ENCODE measurements at places on chromosomes 16 and 17. TPM values are rescaled to one million over a fixed set of nuclear protein-coding genes. Genes with fewer than 3 reads are reported as not detected.
A peak's percentile ranks its signal among the peaks of the same experiment; 100 is the strongest.

Gene IL17C
- not detected for total RNA-seq

DNA sequence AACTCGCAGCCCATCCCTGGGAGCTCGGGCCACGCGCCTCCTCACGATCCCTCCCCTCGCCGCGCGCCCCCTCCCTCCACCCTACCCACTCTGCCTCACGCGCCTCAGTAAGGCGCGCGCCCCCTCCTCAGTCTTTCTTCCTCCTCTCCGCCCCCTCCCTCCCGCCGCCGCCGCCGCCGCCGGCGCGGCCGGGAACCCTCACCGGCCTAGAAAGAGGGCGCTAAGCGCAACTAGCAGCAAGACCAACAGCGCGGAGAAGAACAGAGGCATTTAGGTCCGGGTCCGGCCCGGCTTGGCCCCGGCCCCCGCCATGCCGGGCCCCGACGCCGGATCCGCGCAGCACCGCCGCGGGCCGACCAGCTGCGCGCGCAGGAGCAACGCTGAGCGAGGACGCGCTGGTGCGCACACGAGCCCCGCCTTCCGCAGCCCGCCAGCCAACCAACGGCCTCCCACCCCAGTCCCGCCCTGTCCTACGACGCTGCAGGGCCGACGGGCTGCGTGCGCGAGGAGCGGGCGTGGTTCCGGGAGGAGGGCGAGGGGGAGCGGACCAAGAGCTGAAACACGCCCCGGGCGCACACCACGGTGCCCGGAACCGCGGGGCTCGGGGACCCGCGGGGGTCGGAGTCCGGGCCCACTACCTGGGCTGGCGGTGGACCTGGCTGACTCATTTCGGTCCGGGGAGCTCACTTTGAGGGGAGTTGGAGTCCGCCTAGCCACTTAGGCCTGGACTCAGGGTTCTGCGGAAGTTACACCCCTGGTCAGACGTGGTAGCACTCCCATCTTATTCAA is at the start of gene BLTP2:
BLTP2 (minus strand) TSS at position 372 of the 789 bp plus-strand sequence; CDS start at position 270, 102 bp downstream.
- DNase-seq, result peak; percentile 97
- peak within 1 kb of the TSS; percentile 55 for H3K27ac ChIP-seq
- H3K27me3 ChIP-seq, result no peaks in the 10 kb centered on the region
- H3K4me1 ChIP-seq, result peaks cover 6% of the 10 kb centered on the region
- peaks cover 12% of the 10 kb centered on the region for H3K36me3 ChIP-seq
- H3K4me3 ChIP-seq, result peak within 1 kb of the TSS; percentile 85

DNA sequence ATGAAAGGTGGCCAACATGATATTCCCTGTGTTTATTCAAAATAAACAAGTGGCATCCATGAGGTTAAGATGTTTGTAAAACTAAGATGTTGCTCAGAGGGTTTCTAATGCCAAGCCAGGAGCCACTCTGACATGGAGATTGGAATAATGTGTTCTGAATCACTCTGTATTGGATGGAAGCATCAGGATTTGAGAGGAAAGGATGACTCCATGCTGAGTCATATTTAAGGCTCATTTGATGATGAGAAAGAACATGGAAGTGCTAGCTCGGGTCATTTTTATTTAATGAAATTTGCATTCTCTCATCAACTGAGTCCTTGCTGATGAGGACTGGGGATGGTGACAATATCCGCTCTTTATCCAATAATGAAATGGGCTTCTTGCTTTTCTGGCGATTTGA is 6.2 kb downstream of the VAT1L start:
- no peak overlapping the region for H3K4me3 ChIP-seq
- peaks cover 7% of the 10 kb centered on the region for H3K27me3 ChIP-seq
- DNase-seq, result no peak
- H3K27ac ChIP-seq, result no peak overlapping the region

Gene KRT38
- not detected for total RNA-seq

Gene PNMT
- not detected for total RNA-seq

DNA sequence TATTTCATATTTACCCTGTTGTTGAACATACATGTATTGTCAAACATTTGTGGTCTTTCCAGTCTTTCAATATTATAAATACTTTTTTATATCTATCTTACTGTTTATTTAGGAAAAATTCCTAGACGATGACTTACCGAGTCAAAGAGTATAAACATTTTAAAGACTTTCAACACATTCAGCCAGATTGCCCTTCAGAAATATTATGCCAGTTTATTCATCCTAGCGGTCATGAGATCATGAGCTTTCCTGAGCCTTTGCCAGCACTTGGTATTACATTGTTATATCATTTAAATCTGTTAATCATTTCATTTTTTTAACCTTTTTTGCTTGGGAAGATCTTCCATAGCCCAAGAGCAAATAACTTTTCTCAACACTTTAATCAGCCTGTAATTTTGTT is 197.4 kb downstream of the SPECC1 start:
- H3K36me3 ChIP-seq, result no peaks in the 10 kb centered on the region
- H3K27me3 ChIP-seq, result no peaks in the 10 kb centered on the region
- H3K4me1 ChIP-seq, result peaks cover 8% of the 10 kb centered on the region
- no peak for DNase-seq

DNA sequence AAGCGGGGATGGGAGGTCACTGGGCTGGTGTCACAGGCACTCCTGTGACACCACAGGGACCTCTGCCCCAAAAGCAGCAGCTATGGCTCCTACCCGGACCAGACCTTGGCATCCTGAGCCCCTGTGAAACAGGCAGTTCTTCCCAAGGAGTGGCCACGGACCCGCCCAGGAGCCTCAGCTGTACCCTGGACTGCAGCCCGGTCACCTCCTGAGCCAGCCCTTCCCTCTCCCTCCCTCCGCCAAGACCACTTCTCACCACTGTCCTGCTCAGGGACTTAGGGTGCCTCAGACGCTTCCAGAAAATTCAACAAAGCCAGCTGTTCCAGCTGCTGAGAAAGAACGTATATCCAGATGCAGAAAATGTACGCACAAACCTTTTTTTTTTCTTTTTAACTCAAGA is 13.9 kb upstream of the NCBP3 start:
- H3K4me3 ChIP-seq, result no peak overlapping the region
- H3K4me1 ChIP-seq, result no peaks in the 10 kb centered on the region
- H3K27ac ChIP-seq, result no peak overlapping the region
- no peak for DNase-seq

GRCh38 chr16:77271532-77272426 is 72.6 kb downstream of the SYCE1L start:
- H3K4me3 ChIP-seq, result no peak overlapping the region
- H3K36me3 ChIP-seq, result no peaks in the 10 kb centered on the region
- peaks cover 9% of the 10 kb centered on the region for H3K4me1 ChIP-seq
- H3K27ac ChIP-seq, result no peak overlapping the region
- H3K27me3 ChIP-seq, result peaks cover 86% of the 10 kb centered on the region

Gene C17orf78
- not detected for total RNA-seq

Gene SKAP1
- total RNA-seq, result not detected

Gene CDH8
- total RNA-seq, result 31.4 TPM

GRCh38 chr17:6020376-6021010 is 49.7 kb upstream of the WSCD1 start:
- H3K36me3 ChIP-seq, result no peaks in the 10 kb centered on the region
- no peak overlapping the region for H3K27ac ChIP-seq
- peaks cover 14% of the 10 kb centered on the region for H3K4me1 ChIP-seq
- no peak for DNase-seq

DNA sequence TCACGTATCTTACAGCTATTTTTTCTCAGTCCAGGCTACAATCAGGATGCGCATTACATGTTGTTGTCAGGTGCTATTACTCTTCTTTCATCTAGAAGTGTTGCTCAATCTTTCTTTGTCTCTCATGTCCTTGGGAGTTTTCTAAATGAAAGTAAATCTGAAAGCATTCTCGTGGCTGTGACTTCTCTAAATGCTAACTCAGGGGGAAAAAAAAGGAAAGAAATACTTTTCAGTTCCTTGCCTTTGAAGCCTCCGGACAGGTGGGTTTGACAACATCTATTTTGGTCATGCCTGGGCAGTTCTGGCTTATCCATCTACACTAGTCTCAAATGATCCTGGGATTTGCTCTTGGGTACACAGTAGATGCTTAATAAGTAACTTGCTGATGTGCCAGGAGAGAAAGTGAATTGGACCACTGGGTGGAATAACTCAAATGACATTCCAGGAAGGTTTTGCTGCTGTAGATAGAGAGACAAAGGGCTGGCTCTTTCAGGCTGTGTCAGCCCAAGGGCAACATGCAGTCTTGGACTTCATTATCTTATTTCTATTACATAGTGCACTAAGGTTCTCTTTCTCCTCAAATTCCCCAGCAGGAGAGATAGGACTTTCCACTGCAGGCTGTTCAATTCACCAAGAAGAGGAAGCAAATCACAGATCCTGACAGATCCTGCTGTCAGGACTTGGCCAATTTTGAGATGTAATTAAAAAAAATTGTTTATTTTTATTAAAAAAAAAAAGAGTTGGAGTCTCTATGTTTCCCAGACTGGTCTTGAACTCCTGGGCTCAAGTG is 63.6 kb upstream of the NFAT5 start:
- H3K27me3 ChIP-seq, result no peaks in the 10 kb centered on the region
- DNase-seq, result no peak
- H3K4me3 ChIP-seq, result no peak overlapping the region
- H3K36me3 ChIP-seq, result no peaks in the 10 kb centered on the region
- H3K4me1 ChIP-seq, result peaks cover 7% of the 10 kb centered on the region
- no peak overlapping the region for H3K27ac ChIP-seq

Gene ASPHD1
- 4.5 TPM for total RNA-seq

DNA sequence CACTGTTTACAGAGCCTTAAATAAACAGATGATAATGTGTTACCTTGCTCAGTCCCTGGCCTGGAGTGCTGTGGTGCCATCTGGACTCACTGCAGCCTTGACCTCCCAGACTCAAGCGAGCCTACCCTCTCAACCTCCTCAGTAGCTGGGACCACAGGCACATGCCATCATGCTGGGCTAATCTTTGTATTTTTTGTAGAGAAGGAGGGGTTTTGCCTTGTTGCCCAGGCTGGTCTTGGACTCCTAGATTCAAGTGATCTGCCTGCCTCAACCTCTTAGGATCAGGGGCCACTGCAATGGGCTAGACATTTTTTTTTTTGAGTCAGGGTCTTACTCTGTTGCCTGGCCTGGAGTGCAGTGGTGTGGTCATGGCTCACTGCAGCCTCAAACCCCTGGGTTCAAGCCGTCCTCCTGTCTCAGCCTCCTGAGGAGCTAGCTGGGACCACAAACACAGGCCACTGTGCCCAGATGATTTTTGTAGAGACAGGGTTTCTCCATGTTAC is 5.0 kb upstream of the NAGLU start:
- no peak overlapping the region for H3K4me3 ChIP-seq
- H3K36me3 ChIP-seq, result no peaks in the 10 kb centered on the region
- peaks cover 7% of the 10 kb centered on the region for H3K4me1 ChIP-seq
- H3K27ac ChIP-seq, result no peak overlapping the region
- DNase-seq, result no peak

- peaks cover 64% of the 10 kb centered on the region for H3K4me1 ChIP-seq
- no peak overlapping the region for H3K27ac ChIP-seq
- no peak for DNase-seq
- no peak overlapping the region for H3K4me3 ChIP-seq
- peaks cover 13% of the 10 kb centered on the region for H3K27me3 ChIP-seq
Observed at GRCh38 chr16:85589688-85590505, 23.2 kb upstream of the GSE1 start.

DNA sequence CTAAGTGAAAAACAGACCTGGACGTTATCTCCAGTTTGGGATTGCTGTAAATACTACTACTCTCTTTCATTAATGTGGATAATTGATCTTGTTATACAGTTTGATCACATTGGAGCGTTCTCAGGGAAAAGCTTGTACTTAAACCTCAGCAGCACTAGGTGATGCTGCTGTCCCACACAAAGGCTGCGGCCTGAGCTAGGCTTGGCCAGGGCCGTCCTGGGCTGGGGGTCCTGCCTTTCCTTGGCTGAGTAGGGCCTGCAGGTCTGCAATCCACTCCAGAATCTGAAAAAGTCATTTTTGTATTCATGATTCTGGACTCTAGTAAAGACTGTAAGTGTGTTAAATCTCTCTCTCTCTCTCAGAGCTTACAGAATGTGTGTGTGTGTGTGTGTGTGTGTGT is 23.7 kb upstream of the PMFBP1 start:
- no peak overlapping the region for H3K27ac ChIP-seq
- peak; percentile 78 for DNase-seq
- H3K27me3 ChIP-seq, result no peaks in the 10 kb centered on the region
- H3K4me1 ChIP-seq, result no peaks in the 10 kb centered on the region

GRCh38 chr16:61579195-61579594 is 457.0 kb downstream of the CDH8 start:
- no peaks in the 10 kb centered on the region for H3K4me1 ChIP-seq
- H3K4me3 ChIP-seq, result no peak overlapping the region
- no peaks in the 10 kb centered on the region for H3K27me3 ChIP-seq
- H3K27ac ChIP-seq, result no peak overlapping the region
- H3K36me3 ChIP-seq, result no peaks in the 10 kb centered on the region

GRCh38 chr17:74941128-74941725 is 5.5 kb downstream of the OTOP3 start:
- DNase-seq, result no peak
- H3K4me1 ChIP-seq, result no peaks in the 10 kb centered on the region
- H3K27ac ChIP-seq, result no peak overlapping the region
- H3K4me3 ChIP-seq, result no peak overlapping the region
- H3K36me3 ChIP-seq, result no peaks in the 10 kb centered on the region
- peaks cover 62% of the 10 kb centered on the region for H3K27me3 ChIP-seq

DNA sequence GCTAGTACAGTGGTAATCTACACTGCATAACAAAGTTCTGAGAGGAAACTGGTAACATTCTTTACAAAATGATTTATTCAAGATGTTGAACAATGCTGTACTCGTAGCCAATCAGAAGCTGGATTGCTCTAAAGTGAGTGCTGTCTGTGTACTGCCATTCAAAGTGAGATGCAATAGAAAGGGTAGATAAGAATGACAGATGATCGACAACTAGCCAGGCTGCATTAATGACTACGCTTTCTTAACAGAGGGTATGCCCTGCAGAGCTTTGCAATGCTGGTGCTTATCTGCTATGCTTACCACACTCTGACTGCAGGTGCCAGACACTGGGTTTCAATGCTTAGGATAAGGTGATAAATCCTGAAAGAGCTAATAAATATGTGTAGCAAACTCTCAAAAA is 46.1 kb upstream of the SLC25A19 start:
- H3K27ac ChIP-seq, result no peak overlapping the region
- H3K36me3 ChIP-seq, result no peaks in the 10 kb centered on the region
- no peak overlapping the region for H3K4me3 ChIP-seq
- no peaks in the 10 kb centered on the region for H3K27me3 ChIP-seq
- DNase-seq, result no peak

Gene MT1X
- not detected for total RNA-seq

DNA sequence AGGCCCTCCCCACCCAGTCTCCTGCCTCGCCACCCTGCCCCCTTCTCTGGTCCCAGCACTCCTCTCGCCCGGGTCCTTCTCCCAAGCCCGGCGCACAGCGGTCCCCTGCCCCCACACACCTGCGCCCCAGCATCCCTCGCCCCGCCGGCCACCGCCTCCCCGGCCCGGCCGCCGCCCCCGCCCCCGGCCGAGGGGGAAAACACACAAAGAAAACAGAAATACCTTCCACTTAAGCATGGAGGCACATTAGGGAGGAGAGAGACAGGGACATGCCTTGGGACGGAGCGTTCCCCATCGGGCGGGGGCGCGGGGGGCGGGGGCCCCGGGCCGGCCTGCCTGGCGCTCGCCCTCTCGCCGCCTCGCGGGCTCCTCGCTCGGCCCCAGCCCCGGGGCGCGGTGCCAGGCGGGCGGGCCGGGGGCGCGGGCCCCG is 326 bp downstream of the SRCIN1 start:
- no peak overlapping the region for H3K27ac ChIP-seq
- peaks cover 50% of the 10 kb centered on the region for H3K4me1 ChIP-seq
- peak; percentile 89 for DNase-seq
- H3K27me3 ChIP-seq, result peaks cover 23% of the 10 kb centered on the region
- H3K4me3 ChIP-seq, result peak overlapping the region; percentile 83
- no peaks in the 10 kb centered on the region for H3K36me3 ChIP-seq
